ENCODE measurements at places on chromosomes 6 and 20.

DNA sequence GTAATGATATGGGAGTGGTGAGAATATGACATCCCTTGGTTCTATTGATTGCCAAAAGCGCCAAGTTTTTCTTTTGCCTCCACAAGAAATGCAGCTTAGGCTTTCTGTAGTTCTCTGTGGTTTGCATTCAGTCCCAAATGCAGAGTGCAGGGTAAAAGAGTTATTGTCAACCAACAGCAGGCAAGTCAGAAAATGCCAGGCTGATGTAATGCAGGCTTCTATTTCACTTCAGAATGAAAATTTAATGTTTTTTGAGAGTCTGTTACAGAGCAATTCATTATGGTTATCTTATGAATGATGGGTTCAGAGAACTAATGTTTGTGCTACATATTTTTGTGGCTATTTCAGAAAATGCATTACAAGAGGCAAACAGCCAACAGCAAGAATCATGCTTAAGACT, 293.5 kb downstream of the CENPW start:
- no peak for DNase-seq

- no peak for DNase-seq
These were observed 15.8 kb upstream of the RFPL4B start for GRCh38 chr6:112331306-112331705.

DNA sequence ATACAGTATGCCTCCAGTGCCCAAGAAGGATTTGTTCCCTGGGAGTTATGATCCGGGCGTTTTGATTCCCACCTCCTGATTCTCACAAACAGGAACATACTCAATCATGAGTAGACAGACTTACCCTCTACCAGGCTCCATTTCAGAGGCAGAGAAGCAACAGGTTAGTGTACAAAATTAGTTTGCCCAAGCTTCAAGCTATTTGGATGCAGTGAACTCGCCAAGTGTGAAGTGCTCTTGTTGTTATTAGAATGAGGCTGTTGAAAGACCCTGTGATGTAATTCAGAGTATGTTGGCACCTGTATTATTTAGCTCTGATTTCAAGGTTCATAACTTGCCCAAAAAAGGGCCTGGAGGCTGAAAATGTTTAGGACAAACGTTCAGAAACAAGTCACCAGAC, 247.0 kb downstream of the PHACTR1 start:
- no peak for DNase-seq

DNA sequence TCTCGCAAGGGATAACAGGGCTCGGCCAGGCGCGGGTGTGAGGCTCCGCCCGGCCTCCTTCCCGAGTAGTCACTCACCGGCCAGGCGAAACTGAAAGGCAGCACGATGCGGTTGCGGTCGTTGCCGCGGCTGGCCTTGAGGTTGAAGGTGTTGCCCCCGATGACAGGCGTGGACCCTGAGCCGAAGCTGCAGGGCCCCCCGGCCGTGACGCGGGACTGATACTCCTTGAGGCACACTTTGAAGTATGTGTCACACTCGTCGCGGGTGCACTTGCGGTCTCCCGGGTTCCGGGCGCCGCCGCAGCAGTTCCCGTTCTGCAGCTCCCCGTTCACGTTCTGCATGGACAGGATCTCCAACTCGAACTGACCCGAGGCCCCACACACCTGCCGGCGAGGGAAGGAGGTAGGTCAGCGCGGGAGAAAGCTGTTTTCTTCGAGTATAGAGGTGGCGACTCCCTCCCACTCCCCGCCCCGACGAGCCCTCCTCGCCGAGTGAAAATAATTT, 1.1 kb downstream of the JAG1 start:
- DNase-seq, result peak; percentile 63

GRCh38 chr6:82251942-82252341, 4.4 kb upstream of the IBTK start:
- no peak for DNase-seq

DNA sequence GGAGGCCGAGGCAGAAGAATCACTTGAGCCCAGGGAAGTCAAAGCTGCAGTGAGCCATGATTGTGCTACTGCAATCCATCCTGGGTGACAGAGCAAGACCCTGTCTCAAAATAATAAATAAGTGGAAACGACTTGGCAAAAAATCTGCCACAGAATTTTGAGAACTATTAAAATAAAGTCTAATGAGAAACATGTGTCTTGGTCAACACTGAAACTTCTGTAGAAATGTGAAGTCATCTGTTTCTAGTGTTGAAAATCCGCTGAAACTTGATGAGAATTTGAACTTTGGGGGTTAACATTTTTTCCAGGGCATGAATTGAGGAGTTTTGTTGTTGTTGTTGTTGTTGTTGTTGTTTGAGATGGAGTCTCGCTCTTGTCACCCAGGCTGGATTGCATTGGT, 29.0 kb upstream of the BCLAF1 start:
- no peak for DNase-seq

DNA sequence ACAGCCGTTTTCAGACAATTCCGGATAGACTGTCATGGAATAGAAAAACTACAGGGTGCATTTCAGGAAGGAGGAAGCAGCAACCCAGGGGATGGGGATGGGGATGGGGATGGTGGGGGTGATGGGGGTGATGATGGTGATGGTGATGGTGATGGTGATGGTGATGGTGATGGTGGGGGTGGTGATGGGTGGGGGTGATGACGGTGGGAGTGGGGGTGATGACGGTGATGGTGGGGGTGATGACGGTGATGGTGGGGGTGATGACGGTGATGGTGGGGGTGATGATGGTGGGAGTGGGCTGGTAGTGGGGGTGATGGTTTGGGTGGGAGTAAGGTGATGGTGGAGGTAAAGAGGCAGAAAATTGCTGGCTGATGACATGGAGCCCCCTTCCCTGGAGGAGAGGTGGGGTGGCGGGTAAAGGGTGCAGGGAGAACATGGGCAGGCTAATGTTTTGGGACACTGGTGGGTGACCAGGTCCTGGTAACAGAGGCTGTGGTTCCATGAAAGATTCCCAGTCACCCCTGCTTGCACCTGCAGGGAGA, 17.5 kb downstream of the LAMA5 start:
- no peak for DNase-seq

DNA sequence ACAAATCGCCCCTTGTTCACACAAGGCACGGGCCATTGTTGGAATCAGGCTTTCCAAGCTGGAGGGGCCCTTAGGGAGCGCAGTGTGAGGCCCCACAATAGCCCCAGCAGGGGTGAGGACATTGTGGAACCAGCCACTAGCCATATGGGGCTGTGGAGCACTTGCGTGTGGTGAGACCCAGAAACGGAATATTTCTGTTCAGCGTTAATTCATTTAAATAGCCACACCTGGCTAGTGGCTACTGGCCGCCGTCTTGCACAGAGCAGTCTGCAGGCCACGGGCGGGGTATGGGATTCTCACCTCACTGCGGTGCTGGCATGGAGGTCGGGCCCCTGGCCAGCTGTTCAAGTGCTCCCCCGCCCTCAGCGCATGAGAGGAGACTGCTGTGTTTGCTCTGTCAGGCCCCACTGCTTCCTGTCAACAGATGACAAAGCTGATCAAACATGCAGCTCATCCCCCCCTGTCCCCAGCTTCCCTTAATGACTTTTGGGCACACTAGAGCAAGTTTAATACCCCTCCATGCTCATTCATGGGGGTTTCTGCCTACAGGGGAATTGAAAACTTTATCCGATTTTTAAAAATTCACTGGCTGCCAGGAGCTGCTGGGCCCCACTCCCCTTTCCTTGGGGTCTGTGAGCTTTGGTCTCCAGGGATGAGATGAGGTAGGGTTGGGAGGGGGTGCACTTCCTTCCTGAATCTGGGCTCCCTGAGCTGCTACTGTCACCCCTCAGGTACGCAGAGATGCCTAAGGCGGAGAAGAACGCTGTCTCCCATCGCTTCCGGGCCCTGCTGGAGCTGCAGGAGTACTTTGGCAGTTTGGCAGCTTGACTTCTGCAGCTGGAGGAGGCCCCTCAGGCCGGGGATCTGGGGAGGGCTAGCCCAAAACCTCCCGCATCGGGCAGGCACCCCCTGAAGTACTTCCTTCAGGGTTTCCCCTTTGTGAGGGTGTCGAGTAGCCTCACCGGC, 13.6 kb downstream of the ITPA start:
- no peak for DNase-seq

DNA sequence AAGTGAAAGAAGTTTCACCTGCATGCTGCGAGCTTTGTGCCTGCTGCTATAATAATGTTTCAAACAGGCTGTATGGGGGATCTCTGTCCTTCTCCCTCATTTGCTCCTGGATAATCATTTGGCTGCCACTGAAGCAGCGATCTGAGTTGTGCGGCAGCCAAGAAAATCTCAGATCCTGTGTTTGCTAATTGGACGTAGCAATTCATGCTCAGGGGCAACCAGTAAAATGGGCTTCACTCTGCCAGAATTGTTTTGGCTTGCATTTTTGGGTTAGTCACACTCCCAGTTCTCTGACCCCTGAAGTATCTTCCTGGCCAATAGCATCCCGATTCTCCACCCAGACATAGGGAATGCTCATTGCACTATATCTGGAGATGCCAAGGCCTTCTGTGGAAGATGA, 13.7 kb upstream of the STXBP5 start:
- DNase-seq, result no peak

GRCh38 chr20:38453941-38454340, 18.7 kb upstream of the RALGAPB start:
- DNase-seq, result no peak

GRCh38 chr6:7051780-7052442, 55.9 kb upstream of the RREB1 start:
- DNase-seq, result peak; percentile 58

GRCh38 chr6:234706-235372, 57.4 kb upstream of the DUSP22 start:
- no peak for DNase-seq

DNA sequence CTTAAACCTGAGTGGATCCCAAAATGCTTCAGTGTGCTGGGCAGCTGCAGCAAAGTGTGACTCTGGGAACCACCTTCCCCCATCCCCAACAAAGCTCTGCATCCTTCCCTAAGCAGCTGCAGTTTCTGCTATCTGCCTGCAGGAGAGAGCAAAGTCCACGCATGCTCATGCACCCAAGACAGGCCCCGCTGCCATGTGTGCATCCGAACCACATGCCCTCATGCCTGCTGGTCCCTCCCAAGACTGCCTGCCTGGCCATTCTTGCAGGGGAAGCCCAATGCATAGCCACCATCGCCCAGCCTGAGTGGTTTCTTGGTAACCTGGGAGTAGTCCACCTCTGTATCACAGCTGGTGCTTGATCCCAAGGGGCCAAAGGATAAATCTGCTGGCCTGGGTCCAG, 94.3 kb upstream of the OLIG3 start:
- DNase-seq, result no peak

GRCh38 chr6:35262596-35262995, 3.1 kb downstream of the ZNF76 start:
- no peak for DNase-seq

DNA sequence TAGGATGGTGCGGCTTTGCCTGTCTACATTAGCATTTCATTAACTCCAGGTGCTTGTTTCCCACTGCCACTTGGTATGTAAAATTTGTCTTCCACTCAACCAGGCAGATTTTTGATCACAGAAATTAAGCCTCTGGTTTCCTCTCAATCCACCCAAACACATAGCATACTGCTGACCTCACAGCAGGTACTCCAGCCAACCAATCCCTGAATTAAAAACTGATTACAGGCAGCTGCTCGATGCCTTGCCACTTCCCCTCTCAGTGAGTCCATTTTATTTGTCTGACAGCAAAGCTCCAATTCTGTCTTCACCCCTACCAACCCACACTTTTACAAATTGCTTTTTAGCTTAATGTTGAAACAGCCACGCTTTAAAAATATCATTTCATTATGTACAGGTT, 95.2 kb downstream of the PLCB1 start:
- DNase-seq, result no peak

DNA sequence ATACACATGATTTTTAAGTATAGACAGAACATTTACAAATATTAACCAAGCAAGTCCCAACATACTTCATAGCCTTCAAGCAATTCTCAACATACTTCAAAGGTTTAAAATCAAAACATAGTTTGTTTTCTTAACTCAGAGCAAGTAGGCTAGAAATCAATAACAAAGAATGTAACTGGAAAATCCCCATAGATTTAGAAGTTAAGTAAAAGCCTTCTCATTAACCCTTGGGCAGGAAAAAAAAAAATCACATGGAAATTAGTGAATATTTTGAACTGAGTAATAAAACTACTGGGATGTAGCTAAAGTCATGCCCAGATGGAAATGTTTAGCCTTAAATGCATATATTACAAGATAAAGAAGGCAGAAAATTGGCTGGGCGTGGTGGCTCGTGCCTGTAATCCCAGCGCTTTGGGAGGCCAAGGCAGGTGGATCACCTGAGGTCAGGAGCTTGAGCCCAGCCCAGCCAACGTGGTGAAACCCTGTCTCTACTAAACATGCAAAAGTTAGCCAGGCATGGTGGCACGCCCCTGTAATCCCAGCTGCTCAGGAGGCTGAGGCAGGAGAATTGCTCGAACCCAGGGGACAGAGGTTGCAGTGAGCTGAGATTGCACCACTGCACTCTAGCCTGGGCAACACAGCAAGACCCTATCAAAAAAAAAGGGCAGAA, 316.1 kb downstream of the TAF4 start:
- no peak for DNase-seq

- no peak for DNase-seq
These were observed 217.5 kb upstream of the SUPT3H start for GRCh38 chr6:45595010-45595851.

- no peak for DNase-seq
These were observed 114.4 kb upstream of the SLC22A23 start for GRCh38 chr6:3571250-3571681.

DNA sequence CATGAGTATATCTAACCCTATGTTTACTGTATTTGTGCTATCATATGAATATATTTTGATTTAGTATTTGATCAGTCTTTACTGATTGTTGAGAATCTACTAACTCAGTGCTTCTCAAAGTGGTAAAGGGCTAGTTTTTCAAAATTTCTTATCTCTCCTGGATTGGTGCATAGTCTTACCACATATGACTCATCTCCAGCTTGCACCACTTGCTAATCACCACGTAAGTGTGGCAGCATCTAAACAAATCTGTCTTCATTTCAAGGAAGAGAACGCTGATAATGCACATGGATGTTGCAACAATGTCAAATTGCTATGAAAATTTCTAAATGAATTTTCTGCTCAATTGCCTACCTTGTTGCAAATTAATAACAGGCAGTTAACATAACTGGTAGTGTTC, 299.5 kb downstream of the PAX1 start:
- DNase-seq, result no peak

DNA sequence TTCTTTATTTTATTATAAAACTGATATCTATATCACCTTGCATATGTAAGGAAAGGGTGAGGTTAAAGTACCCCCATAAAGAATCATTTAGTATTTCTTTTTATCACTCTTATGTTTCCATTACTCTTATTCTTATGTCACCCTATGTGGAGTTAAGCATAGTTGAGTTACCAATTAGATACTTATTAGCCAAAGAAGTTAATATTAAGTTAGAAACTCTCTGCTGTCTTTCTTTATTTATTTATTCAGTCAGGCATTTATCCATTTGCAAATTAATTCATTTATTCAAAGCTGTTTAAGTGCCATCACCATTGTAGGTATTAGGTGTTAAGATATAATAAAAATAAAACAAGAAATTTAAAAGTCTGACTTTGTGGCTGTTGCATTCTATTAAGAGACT, 1279.1 kb upstream of the CITED2 start:
- no peak for DNase-seq
